OCI-M1 (cell line): ENCODE measurements at places on chromosomes 12 and 14.

DNA sequence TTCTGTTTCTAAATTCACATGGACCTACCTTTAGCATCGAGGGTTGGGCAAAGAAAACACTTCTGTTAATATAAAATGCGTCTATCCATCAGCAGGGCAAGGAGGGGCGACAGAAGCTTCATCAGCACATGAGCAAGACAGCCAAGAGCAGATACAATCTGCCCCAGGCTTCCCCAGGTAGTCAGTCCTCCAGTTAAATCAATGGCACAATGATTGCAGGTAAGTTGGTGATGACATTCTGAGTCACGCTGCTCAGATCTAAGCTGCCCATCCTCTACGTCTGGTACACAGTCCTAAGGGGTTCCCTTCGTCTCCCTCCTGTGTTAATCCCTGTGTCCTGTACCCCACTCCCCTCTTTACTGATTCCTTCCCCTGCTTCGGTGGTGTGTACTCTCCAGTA, 38.8 kb downstream of the MAP3K9 start:
- DNase-seq = no peak

DNA sequence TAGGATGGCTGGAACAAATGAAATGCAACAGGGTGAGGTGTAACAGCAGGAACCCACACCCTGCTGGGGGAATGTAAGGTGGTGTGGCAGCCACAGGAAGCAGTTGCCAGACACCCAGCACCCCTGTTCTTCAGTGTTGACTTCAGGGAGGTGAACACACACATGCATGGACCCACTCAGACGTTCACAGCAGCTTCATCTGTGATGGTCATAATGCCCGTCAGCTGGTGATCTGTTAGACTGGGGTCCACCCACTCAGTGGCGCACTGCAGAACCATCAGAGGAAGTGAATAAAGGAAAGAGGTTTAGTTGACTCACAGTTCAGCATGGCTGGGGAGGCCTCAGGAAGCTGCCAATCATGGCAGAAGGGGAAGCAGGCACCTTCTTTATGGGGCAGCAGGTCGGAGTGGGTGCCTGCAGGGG, 22.7 kb upstream of the TEX22 start:
- peak; percentile 3 for DNase-seq

DNA sequence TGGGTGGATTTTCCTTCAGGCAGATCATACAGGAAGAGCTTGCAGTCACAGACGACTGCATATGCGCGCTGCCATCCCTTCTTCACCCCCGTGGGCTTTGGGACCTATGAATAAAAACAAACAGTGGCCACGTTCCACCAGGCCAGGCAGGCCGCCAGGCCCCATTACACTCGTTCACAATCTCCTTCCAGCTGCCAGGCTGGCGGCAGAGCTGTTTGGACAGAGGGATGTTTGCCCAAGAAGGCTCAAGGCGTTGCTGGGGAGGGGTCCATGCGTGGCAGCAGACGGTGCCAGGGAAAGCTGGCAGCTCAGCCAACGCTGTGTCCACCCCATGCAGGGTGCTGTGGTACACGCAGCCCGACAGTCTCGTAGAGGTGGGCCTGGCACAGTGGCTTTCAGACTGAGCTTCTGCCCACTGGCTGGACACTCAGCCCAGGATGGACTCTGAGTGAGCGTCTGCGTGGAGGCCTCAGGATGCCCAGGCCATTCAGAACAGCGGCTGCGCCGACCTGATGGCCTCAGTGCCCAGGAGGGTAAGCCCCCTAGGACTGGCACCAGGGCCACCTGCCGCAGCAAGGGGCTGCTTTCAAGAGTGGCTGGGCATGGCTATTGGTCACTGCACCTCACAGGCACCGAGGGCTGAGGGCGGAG, 27.5 kb downstream of the AMN start:
- no peak for DNase-seq

- DNase-seq = peak; percentile 10
These were observed 82.0 kb downstream of the DNAH10 start for GRCh38 chr12:123843912-123844748.

DNA sequence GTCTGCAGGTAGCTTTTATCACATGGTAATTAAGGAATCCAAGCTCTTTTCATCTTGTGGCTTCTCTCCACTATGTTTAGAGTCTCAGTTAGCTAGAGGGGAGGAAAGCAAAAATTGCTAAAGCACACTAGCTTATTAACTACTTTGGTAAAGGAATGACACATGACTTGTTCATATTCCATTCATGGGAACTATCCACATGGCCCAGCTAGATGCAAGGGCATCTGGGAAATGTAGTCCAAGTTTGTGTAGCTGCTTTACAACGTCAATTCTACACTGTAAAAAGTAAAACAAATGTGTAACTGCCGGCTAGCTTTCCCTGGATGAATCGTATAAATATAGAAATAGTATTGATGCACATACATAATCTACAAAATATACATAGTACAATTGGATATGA, 244.5 kb upstream of the LRFN5 start:
- no peak for DNase-seq

- DNase-seq = no peak
These were observed 205.2 kb downstream of the NUBPL start for GRCh38 chr14:31766315-31766892.

DNA sequence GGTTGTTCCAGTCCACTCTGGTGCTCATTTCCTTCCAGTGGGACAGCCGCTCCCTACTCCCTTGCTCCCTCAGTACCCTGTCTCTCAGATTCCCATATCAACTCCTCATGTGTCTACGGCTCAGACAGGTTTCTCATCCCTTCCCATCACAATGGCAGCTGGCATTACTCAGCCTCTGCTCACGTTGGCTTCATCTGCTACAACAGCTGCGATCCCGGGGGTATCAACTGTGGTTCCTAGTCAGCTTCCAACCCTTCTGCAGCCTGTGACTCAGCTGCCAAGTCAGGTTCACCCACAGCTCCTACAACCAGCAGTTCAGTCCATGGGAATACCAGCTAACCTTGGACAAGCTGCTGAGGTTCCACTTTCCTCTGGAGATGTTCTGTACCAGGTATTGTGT, 69.9 kb downstream of the RAD52 start:
- no peak for DNase-seq

- DNase-seq = peak; percentile 43
These were observed 2.1 kb downstream of the KIF21A start for GRCh38 chr12:39440781-39441180.

- no peak for DNase-seq
These were observed 242.7 kb downstream of the BCL11B start for GRCh38 chr14:99029145-99029915.

DNA sequence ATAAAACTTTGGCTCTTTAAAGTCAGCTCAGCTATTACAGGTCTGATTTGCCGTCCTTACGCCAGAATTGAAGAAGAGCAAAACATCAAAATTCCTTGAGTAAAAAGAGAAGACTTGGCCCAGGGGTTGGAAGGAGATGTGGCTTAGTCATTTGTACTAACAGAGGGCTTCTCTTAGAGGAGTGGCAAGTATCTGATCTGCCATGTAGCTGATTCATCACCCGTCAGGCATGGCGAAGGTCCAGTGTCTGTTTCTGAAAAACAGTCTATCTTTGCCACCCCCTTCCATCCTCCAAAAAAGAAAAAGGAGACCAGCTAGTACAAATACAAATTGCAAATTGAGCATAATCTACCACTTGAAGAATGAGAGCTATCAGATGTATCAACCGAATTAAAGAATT, 91.9 kb downstream of the RAD52 start:
- DNase-seq = no peak

GRCh38 chr12:123960856-123961255, 11.8 kb downstream of the CCDC92 start:
- no peak for DNase-seq

DNA sequence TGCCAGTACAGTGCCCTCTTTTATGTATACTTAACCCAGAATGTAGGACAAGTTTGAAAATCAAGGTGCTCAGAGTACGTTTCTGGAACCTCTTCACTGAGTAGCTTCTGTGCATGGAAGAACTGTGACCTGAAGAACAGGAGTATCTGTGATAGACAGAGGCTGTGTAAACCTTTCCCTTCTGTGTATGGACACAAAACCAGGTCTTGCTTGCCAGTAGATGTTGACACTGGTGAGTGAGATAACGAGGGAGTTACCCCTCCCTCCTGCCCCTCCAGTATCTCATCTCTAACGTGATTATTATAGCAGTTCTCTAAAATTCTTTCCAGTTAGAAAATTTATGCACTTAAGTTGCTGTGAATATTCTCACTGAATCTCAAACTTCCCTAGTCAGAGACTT, 170.8 kb downstream of the RPL10L start:
- DNase-seq = peak; percentile 71

- no peak for DNase-seq
These were observed 832 bp upstream of the SYT1 start for GRCh38 chr12:78863482-78864402.

- DNase-seq = no peak
These were observed 91.7 kb downstream of the EFCAB11 start for GRCh38 chr14:89862856-89863255.

- no peak for DNase-seq
These were observed 39.2 kb upstream of the EEA1 start for GRCh38 chr12:92968176-92968813.

- DNase-seq = no peak
These were observed 9.1 kb downstream of the NTF3 start for GRCh38 chr12:5440978-5441377.

DNA sequence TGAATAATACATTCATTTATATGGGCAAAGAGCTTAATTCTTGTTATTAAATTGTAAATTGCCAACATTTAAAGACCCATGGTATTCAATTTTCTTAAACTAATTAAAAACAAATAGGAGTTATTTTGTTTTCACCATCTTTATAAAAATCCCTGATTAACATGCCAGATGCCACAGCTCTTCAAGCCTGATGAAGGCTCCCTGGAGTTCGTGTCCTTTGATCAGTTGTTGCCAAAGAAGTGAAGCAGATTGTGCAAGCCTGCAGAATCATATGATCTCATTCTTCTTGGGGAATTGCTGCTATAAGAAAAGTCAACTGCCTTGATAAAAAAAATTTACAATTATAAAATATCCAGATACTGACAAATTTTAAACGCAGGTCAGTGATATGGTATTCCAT, 288.3 kb upstream of the PPFIA2 start:
- DNase-seq = peak; percentile 25

DNA sequence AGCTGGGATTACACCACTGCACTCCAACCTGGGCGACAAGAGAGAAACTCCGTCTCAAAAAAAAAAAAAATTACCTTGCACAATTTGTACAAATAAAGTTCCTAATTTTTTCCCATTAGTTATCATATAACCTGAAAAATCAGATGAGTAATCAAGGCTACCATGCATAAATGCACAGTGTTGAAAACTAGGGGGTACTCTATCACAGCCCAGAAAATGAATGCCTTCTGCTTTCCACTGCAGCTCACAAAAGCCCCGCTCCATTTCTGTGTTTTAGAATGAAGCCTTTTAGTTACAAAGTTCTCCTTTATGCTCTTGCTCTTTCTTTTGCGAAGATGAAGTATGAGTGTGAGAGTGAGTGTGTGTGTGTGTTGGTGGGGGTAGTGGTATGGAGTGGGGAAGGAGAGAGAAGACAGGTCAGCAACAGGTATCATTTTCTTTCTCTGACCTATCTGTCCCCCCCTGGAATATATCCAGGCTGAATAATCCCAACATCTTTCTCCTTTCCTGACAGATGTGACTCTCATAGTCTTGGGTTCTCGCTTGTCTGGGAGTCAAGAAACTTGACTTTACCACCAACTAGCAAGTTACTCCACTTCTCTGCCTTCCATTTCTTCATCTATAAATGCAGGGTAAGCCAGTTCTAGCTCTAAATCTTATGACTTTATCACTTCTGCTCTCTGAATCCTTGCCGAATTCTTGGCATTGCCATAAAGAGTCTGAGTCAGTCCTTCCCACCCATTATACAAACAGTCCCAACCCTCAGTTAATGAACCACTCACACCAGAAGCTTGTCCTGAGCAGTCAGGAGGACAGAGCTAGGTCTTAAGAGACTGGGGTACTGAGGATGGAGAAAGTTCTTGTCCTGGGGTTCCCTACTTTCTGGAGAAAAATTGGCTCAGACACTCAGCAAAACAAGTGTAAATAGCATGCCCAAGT, 16.1 kb downstream of the BIN2 start:
- DNase-seq = no peak

GRCh38 chr14:98798099-98798498, 473.9 kb downstream of the BCL11B start:
- DNase-seq = no peak

DNA sequence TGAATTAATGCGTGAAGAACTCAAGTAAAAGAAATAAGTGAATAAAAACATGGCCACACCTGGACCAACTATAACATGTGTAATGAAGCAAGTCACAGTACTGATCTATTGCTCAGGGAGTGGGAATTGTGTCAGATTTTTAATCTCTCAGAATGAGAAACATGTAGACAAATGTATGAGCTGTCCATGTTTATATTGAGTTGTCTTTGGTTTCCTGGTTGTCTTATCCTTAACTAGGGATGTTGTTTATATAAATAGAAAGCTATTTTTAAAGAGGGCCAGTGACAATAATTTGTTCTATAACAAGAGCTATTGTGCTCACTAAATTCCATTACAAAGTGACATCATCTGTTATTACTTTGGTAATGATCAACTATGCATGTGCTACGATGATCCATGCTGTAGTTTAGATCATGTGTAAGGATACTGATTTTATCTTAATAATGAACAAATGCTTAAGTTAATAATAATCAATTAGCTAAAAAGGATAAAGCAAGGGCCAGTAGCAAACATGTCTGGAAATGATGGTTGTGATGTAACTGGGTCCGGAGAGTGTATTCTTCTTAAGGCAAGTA, 91.3 kb upstream of the RTL1 start:
- no peak for DNase-seq

DNA sequence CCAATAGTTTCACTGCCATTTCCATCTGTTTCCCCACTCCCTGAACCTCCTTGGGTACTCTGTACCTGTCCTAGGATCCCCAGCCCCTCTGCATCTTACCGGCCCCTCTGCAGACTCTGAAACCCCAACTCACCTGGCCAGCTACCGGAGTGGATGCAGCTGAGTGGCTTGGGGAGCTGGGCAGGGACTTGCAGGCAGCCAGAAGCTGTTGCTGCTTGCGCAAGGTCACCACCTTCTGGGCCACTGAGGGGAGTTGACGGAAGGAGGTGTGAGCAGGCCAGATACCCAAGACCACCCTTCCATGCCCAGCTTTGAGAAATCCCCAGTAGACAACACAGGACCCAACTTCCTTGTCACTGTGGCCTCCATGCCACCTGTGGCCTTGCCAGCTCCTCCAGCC, 6.3 kb downstream of the AGAP2 start:
- no peak for DNase-seq

GRCh38 chr12:31323391-31324115, 2.4 kb downstream of the SINHCAF start:
- DNase-seq = peak; percentile 84

- no peak for DNase-seq
These were observed 59.7 kb upstream of the KCNH3 start for GRCh38 chr12:49478949-49479664.

GRCh38 chr14:104353921-104354701, 215.7 kb downstream of the KIF26A start:
- DNase-seq = no peak

GRCh38 chr12:23948291-23948690, 1.2 kb downstream of the SOX5 start:
- no peak for DNase-seq

- DNase-seq = peak; percentile 49
These were observed 6.1 kb upstream of the CDCA4 start for GRCh38 chr14:105026802-105027563.

GRCh38 chr14:32225378-32225920, 22.4 kb upstream of the RNU6-8 start:
- DNase-seq = no peak
